ENCODE measurements at places on chromosomes 3 and 15.

- DNase-seq, result no peak
These were observed 499 bp downstream of the RABL3 start for GRCh38 chr3:120741837-120742197.

- no peak for DNase-seq
These were observed 13.8 kb downstream of the TLNRD1 start for GRCh38 chr15:81014446-81015093.

DNA sequence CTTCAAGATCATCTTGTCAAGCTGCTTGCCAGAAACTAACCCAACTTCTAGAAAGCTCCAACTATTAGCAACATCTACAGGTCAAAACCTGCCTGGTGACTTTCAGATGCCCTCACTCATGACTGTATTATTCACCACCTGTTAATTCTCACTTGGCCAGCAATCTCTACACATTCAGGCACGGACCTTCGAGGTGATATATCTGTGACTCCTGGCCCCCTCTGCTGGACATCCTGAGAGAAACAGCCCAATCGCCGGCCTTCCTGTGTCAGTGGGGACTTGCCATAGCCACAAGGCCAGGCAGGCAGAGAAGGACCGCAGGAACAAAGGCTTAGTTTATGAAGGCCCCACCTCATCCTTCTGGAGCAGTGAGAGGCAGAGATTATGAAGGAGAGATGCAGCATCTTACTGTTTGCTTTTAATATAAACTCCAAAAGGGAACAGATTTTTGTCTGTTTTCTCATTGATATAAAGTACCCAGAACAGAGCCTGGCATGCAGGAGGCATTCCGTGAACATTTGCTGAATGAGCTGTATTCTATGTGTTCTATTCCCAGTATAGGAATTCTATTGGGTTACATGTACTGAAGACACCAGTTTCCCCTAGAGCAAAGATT, 24.4 kb upstream of the OCA2 start:
- peak; percentile 67 for DNase-seq

- DNase-seq, result no peak
These were observed 173.2 kb downstream of the TPRG1 start for GRCh38 chr3:189344996-189345395.

- no peak for DNase-seq
These were observed 35.5 kb downstream of the COLQ start for GRCh38 chr3:15486020-15486419.

DNA sequence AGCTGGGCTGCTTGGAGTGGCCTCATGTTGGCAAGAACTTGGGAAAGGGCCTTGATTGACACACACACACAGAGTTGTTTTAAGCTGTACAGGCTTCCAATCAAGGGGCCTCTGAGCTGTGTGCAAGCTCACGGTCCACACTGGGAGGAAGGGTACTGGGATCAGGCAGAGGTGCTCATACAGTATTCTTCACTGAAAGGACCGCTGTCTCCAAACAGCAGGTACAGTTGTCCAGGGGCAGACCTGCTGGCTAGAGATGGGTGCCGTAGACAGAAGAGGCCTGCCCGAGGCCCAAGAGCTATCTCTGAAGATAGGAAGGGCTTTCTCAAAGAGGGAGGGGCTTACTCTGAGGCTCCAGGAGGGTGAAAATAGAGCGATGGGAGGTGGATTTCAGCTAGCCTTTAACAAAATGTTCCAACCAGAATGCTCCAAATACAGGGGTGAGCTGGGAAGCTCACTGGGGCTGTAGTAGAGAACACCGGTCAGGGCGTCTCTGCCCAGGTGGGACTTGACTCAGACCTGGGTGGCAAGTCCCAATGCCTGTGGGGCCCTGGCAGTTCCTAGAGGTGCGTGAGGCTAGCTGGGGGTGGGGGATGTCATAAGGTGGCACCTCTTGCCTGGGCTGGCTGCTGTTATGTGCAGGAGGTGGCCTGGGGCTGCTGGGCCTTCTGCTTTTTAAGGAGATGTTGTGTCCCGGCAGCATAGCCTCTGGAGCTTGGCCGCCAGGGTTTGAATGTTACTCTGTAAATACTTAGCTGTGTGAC, 42.7 kb downstream of the RASGRF1 start:
- no peak for DNase-seq

DNA sequence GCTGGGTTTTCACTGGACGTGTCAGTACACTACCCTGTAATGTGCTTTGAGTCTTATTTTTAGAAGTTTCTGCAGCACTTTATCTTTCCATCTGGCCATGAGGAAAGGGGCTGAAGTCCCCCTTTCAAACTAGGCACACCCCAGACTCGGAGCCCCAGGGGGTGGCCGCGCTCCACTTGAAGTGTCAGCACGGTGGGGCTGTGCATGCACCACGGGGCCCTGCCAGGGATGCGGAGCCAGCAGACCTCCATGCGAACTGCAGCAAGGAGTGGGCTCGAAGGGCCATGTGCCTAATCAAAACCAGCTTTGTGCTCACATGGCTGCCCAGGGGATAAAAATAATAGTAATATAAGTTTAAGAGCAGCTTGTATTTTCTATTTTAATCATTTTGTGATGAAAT, 100.9 kb upstream of the HACD2 start:
- no peak for DNase-seq

DNA sequence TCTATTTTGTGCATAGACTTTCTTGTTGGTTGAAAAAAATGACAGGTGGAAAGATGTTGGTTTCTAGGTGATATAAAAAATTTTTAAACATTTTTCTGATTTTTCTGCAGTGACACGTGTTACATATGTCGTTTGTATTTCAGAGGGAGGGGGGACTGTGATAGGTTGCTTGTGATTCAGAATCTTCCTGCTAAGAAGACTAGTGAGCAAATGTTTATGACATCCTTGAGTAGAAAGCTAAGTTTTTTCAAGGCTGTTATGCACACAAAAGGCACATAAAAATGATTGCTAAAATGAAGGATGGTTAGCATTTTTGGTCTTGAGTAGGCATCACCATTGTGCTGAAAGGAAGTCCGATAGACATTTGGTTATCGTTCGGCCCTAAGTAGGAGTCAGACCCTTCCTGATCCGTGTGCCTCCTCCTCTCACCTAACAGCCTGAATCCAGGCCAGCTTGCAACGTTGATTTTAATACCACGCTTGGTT, 1.5 kb downstream of the ZNF639 start:
- no peak for DNase-seq

DNA sequence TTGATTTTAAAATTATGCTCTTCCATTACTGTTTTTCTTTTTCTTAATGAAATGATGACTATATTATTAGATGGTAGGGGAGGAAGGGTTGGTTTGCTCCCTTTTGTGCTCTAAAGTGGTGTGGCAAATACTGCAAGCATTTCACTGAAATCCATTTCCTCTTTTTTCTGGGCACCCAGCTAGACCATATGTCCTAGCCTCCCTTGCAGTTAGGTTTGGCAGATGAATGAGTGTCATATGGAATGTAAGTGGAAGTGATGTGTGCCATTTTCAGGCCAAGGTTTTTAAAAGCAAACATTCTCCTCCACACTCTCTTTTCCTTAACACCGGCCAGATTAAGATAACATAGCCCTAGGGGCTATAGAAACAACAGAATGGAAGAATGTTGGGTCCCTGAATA, 363.0 kb downstream of the FGF12 start:
- DNase-seq, result no peak

- no peak for DNase-seq
These were observed 207.1 kb downstream of the GBE1 start for GRCh38 chr3:81554388-81554787.

- no peak for DNase-seq
These were observed 167.3 kb downstream of the SLCO3A1 start for GRCh38 chr15:92020804-92021203.

All from left ventricle myocardium superior (tissue), 1 donor.